ENCODE measurements at places on chromosomes 12 and 14.

DNA sequence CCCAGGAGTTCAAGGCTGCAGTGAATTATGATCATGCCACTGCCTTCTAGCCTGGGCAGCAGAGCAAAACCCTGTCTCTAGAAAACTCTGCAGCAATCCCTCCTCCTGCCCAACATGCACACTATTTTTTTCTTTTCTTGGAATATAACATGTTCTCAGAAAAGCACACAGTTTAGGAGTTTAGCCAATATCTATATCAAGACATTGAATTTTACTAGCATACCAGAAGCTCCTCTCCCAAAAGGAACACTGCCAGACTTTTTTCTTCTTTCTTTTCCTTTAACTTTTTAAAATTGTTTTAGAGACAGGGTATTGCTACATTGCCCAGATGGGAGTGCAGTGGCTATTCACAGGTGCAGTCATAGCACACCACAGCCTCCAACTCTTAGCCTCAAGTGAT is 107.1 kb upstream of the AEBP2 start:
- DNase-seq, result no peak

GRCh38 chr14:59429790-59430189 is 35.4 kb downstream of the GPR135 start:
- no peak for DNase-seq

DNA sequence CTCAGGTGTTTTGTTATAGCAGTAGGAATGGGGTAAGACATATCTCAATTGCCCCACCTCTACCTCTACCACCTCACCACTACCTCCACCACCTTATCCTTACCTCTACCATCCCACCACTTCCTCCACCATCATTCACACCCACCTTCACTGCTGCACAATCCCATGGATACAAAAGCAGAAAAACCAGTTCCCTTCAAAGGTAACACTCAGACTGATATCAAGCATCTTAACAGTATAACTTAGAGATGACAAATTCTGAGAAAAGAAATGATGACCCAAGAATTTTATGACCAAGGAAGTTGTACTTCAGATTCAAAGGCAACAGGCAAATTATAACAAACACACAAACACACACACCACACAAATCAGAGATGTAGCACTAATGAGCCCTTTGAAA is 189.4 kb downstream of the NUAK1 start:
- DNase-seq, result no peak

DNA sequence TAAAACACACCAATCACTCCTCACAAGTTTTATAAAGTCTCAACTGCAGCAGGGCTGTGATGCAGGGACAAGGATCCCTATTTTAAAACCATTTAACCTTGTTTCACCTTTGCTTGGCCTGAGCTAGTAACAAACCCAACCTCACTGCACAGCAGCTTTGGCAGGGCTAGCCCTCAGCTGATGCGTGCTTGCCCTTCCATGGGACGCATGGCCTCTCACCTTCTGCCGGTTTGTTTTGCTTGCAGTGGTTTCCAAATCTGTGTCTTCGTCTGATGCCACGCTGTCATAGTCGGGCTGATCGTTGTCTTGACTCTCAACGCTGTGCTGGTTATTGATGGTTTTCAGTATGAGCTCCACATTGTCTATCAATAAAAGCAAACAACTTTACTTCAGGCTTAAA is 43.3 kb downstream of the GIT2 start:
- no peak for DNase-seq

- DNase-seq, result no peak
Observed at GRCh38 chr12:122738571-122738970, 7.9 kb upstream of the HCAR1 start.

GRCh38 chr12:50021031-50021430 is 4.3 kb downstream of the RACGAP1 start:
- no peak for DNase-seq

- no peak for DNase-seq
Observed at GRCh38 chr12:109817627-109818231, 15.5 kb downstream of the TRPV4 start.

- no peak for DNase-seq
Observed at GRCh38 chr12:51884676-51885229, 3.1 kb upstream of the ANKRD33 start.

GRCh38 chr12:119672194-119672593 is 4.3 kb downstream of the PRKAB1 start:
- no peak for DNase-seq

GRCh38 chr12:5556946-5557673 is 125.2 kb downstream of the NTF3 start:
- no peak for DNase-seq

- DNase-seq, result no peak
Observed at GRCh38 chr12:76117067-76117691, 32.7 kb upstream of the NAP1L1 start.
